ENCODE measurements at places on chromosomes 11 and 22.

- DNase-seq, result no peak
Observed at GRCh38 chr22:44042249-44043218, 18.4 kb downstream of the PARVB start.

DNA sequence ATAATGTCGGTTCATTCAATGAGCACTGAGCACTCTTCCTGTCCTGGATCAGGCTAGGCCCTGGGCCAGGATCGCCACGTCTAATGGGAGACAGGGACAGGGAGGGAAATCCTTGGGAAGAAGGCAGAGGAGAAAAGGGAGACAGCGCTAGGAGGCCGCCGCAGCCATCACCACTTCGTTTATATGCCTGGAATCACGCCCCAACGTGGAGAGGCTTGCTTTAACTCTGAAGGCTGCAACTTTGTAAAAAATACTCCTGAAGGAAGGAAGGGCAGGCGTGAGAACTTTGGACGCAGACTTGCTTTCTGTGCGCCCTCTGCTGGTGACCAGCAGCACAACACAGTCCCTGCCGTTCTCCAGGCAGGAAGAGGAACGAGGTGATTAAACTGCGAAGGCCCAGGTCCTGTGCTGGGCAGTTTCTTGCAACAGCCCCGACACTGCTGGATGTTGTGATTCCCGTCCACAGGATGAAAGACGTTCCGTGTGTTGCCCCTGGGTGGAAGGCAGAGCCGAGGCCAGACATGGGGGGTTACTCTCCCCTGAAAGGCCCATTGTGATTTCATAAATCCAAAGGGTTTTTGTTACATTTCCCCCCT, 22.1 kb downstream of the RIBC2 start:
- DNase-seq, result peak; percentile 86

DNA sequence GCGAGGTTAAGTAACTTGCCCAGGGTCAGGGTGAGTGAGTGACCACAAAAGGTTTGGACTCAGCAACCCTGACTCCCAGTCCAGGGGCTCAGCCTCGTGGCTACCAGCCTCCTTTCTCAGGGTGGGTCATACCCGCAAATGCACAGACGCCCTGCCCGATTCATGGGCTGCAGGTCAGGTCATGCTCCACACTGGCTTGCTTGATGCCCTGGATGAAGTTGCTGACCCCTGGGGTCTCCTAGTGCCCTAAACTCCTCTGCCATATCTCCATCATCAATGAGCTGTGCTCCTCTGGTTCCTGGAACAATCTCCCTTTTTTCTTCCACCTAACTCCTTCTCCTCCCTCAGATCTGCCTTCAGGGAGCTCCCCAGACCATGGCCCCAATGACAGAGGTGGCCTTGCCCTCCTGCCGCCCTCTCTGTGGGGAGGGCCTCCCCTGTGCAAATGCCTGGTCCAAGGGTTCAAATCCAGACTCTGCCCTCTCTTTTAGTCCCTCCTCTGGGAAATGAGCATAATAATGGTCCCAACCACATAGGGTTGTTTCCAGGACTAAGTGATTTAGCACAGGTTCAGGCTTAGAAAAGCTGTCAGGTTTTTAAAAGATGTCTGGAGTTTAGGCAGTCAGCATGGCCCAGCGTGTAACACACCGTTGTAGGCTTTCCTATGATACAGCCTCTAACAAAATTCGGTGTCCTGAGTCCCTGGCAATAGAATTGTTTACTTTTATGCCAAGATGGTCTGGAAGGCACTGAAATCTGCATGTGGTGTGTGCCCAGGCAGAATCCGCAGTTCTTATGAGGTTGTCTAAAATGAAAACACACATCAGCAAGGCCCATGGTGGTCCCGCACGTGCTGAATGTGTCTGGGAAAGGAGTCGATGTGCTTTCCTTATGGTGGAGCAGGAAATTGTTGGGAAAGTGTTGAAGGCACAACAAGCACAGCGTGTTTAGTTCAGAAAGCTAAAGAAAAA, 63.6 kb downstream of the CD82 start:
- no peak for DNase-seq

GRCh38 chr22:41522813-41523212, 21.5 kb downstream of the POLR3H start:
- DNase-seq, result no peak

- no peak for DNase-seq
Observed at GRCh38 chr11:88553204-88553603, 215.7 kb upstream of the CTSC start.

DNA sequence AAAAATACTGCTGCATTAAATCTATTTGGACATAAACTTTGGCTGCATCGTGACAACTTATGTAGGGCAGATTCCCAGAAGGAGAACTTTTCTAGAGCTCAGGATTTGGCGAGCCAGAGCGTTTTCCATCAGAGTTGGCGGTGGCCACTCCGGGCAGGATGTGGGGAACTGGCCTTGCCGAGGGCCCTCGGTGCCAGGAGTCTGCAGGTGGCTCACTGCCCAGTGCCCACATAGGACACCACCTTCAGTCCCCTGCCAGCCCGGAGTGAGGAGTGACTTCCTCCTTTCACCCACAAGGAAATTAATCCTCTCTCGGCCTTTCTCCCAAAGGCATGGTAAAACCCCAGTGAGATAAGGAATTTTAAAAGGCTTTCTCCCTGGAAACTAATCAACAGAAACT, 1.6 kb upstream of the LGALS2 start:
- DNase-seq, result no peak

Measured in kidney glomerular epithelial cell (primary cell).